ENCODE measurements at places on chromosomes 11 and 22. TPM values are rescaled to one million over a fixed set of nuclear protein-coding genes. Genes with fewer than 3 reads are reported as not detected.

PICK1 gene
- total RNA-seq = 22.6 TPM

DNA sequence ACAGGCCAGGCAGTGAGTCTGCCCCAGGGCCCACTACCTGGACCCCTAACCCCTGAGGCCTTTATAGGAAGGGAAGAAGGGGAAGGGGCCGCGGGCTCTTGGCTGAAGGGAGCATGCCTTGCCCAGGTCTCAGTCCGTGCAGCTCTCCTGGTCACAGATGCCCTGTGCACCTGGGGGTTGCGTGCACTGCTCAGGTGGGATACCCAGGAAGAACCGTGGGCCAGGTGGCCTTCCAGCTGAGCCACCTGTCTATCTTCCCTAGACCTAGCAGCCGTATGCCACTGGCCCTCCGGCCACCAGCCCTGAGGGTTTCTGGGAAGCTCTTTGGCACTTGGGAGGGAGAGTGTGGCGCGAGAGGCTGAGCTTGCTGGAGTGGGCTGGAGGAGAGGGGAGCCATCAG is 1178.6 kb downstream of the BRD1 start:
- no peak overlapping the region for H3K27ac ChIP-seq
- H3K4me3 ChIP-seq = no peak overlapping the region
- H3K4me1 ChIP-seq = peaks cover 3% of the 10 kb centered on the region
- no peak for DNase-seq
- no peaks in the 10 kb centered on the region for H3K36me3 ChIP-seq

CDC42BPG gene
- 0.46 TPM for total RNA-seq

DNA sequence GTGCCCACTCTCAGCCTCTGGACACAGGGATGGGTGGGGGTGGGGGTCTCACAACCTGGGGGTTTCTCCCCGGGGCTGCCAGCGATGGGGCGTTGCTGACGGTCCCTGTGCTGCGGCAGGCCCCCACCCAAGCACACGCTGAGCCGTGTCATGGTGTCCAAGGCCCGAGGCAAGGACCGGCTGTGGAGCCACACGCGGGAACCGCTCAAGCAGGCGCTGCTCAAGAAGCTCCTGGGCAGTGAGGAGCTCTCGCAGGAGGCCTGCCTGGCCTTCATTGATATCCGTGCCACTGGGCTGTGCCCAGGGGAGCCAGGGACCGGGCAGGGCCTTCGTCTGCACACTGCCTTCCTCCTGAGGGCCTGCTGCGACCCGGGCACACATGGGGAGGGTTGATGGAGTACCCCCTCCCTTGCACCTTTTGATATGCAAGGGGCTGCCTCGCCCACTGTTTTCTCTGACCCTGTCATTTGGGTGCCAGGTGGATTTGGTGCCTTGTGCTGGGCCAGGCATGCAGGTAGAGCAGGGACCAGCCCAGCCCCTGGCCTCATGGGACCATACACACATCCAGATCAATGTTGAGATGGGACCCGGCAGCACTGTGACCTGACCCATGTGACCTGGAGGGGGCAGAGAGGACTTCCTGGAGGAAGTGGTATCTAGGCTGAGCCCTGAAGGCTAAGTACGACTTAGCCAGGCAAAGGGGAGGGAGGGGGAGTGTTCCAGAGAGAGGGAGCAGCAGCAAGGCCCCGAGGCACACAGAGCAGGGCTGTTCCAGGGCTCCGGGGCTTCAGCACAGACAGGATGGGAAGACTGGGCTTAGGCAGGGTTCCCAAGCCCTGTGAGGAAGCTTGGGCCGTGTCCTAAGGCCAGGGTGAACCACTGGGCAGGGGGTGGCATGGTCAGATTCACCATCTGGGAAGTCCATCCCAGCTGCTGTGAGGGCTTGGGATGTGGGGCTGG is 75.2 kb downstream of the MYO7A start:
- no peak overlapping the region for H3K27ac ChIP-seq
- H3K27me3 ChIP-seq = peaks cover 4% of the 10 kb centered on the region
- H3K36me3 ChIP-seq = no peaks in the 10 kb centered on the region
- no peak overlapping the region for H3K4me3 ChIP-seq
- peak; percentile 67 for DNase-seq

- H3K27ac ChIP-seq = peak overlapping the region; percentile 89
- H3K27me3 ChIP-seq = no peaks in the 10 kb centered on the region
- no peak for DNase-seq
- no peaks in the 10 kb centered on the region for H3K36me3 ChIP-seq
- H3K4me3 ChIP-seq = no peak overlapping the region
Observed at GRCh38 chr11:86632499-86633269, 39.7 kb downstream of the ME3 start.

Data from chondrocyte (in vitro differentiated cells).